Erythroblast (primary cell): ENCODE measurements at places on chromosomes 4 and X.

DNA sequence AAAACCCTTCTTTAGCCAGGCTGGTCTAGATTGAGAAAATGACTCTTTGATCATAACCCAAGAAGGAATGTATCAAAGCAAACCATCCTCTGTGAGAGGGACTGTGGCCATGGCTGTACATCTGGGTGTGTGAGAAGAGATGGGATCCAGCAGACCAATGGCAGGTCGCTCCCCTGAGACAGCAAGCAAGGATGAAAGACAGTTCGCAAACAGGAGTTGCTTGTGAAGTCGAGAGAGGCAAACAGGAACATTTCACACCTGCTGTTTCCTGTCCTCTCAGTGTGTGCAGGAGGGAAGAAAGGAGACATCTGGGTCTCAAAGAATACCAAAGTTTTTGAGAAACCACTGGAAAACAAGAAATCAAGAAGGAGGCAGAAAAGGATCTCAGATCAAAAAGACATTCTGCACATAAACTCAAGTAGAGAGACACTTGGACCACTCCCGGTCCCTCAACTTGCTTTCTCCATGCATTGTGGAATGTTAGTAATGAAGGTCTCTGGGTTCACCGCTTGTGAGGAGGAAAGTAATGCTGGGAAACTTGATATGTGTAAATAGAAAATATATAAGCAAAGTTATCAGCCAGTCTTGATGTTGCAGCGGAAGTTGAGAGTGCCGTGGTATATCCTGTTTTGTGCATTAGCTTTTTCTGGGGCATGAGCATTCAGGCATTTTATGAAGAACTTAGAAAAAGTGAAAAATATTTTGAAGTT, 327.5 kb downstream of the BMPR1B start:
- DNase-seq, result no peak

GRCh38 chr4:14871676-14872430, 130.4 kb upstream of the CPEB2 start:
- peak; percentile 51 for DNase-seq

DNA sequence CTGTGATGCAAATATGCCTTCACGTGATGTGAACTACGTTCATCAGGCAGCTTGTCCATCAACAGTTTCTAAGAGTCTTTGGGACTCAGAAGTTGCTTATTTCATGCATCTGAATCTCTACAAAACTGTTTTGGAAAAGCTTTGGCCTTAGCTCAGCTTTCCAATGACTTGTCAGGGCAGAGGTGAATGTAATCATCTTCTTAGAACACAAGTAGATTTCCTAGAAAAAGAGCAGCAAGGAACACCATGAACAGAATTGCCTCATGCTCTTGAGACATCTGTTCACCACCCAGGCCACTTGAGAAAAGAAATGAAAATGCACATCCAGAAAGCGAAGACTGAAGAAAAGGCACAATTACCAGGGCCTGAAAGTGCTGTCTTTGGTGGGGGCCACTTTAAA, 105.8 kb upstream of the PDHA1 start:
- DNase-seq, result no peak

GRCh38 chr4:174281182-174281737, 2.2 kb downstream of the FBXO8 start:
- DNase-seq, result no peak

DNA sequence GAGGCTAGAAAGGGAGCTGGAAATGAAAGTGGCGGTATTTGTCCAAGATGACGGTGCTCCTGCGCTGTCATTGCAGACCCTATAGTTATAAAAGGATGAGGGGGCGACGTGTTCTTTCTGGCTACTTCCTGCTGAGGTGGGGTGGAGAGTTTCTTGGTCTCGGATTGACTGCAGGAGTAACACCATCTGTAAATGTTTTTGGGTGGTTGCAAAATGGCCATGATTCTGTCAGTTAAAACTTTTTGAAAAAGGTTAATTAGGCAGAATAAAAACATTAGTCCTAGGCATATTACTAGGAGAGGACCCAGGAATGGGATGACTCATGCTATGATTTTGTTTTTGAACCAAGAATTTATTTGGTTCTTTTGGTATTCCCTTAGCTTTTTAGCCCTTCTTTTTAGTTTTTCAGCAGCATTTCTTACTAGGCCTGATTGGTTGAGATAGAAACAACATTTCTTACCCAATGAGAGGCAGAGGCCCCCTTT, 53.1 kb downstream of the USP11 start:
- DNase-seq, result no peak

DNA sequence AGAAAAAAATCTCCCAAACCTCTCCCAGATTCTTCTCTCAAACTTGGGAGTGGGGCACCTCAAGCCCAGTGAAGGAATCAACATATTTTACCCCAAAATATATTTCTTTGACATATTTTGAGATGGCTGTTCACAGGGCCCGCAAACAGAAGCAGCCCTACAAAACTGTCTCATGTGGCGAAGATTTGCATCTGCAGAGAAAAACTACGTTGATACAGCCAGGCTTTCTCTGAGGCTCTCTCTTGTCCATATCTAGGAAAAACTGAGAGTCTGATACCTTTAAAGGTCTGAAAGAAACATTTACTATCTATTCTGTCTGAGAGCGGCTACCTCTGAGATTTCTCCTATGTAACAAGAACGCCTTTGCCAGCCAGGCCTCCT, 23.3 kb upstream of the TMSB4X start:
- DNase-seq, result no peak

GRCh38 chr4:69330345-69331047, 50.2 kb downstream of the UGT2B28 start:
- DNase-seq, result no peak

DNA sequence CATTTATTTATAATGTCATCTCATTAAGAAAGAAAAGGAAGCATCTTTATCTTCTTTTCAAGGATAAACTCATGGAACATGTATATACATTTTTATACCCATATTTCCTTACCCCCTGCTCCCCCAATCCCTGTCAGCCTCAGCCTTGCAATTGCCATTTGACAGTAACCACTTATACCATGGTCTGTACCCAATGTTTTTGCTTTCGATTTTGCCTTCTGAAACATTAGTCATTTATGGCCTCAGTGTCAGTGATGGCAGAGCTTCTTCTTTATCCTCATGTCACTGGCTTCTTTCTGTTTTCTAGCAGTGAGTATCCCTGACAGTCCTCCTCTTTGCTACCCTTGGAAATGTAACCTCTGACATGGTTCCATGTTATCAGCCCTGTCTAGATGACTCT, 228.4 kb downstream of the SPRY1 start:
- DNase-seq, result no peak

GRCh38 chr4:185036019-185036418, 17.7 kb downstream of the HELT start:
- DNase-seq, result no peak

GRCh38 chr4:123613586-123614344, 217.2 kb downstream of the SPRY1 start:
- DNase-seq, result no peak

- no peak for DNase-seq
These were observed 80.2 kb upstream of the FHL1 start for GRCh38 chrX:136067097-136067496.

- DNase-seq, result peak; percentile 47
These were observed 1.7 kb downstream of the PRAF2 start for GRCh38 chrX:49071877-49072711.

DNA sequence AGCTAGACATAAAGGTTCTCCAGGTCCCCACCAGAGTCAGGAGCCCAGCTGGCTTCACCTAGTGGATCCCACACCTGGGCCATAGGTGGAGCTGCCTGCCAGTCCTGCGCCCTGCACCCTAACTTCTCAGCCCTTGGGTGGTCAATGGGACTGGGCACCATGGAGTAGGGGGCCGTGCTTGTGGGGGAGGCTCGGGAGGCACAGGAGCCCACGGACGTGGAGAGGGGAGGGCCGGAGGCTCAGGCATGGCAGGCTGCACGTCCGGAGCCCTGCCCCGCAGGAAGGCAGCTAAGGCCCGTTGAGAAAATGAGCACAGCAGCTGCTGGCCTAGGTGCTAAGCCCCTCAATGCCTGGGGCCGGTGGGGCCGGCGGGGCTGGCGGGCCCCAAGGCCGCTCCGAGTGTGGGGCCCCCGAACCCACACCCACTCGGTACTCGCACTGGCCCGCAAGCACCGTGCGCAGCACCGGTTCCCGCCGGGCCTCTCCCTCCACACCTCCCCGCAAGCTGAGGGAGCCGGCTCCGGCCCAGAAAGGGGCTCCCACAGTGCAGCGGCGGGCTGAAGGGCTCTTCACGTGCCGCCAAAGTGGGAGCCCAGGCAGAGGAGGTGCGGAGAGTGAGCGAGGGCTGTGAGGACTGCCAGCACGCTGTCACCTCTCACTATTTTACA, 291.1 kb downstream of the KLHL4 start:
- DNase-seq, result no peak

GRCh38 chrX:13334491-13334890, 14.6 kb upstream of the ATXN3L start:
- no peak for DNase-seq
